ENCODE measurements at places on chromosomes 5 and 9. TPM values are rescaled to one million over a fixed set of nuclear protein-coding genes. Genes with fewer than 3 reads are reported as not detected.

- no peaks in the 10 kb centered on the region for H3K27me3 ChIP-seq
- peaks cover 8% of the 10 kb centered on the region for H3K4me1 ChIP-seq
- no peak overlapping the region for H3K27ac ChIP-seq
These were observed 427.8 kb downstream of the KDM4C start for GRCh38 chr9:7185612-7186011.

DNA sequence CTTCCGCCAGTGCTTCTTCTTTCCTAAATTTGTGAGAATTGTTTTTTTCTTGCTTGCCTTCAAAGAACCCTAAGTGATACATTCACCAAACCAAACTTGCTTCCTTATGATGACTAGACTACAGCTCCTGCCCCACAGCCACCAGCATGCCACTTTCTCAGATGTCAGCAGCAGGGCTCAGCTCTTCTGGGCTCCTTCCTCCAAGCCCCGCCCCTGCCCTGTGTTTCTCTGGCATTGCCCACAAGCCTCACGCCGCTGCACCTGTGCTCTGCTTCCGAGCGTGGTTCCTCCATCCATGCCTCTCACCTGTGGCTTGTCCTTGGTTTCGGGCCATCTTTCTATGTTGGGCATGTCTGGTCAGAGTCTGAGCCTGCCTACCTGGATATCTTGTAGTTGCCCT is 10.6 kb downstream of the UNC5A start:
- no peaks in the 10 kb centered on the region for H3K4me1 ChIP-seq
- H3K27me3 ChIP-seq: peaks cover 21% of the 10 kb centered on the region
- no peaks in the 10 kb centered on the region for H3K36me3 ChIP-seq

DNA sequence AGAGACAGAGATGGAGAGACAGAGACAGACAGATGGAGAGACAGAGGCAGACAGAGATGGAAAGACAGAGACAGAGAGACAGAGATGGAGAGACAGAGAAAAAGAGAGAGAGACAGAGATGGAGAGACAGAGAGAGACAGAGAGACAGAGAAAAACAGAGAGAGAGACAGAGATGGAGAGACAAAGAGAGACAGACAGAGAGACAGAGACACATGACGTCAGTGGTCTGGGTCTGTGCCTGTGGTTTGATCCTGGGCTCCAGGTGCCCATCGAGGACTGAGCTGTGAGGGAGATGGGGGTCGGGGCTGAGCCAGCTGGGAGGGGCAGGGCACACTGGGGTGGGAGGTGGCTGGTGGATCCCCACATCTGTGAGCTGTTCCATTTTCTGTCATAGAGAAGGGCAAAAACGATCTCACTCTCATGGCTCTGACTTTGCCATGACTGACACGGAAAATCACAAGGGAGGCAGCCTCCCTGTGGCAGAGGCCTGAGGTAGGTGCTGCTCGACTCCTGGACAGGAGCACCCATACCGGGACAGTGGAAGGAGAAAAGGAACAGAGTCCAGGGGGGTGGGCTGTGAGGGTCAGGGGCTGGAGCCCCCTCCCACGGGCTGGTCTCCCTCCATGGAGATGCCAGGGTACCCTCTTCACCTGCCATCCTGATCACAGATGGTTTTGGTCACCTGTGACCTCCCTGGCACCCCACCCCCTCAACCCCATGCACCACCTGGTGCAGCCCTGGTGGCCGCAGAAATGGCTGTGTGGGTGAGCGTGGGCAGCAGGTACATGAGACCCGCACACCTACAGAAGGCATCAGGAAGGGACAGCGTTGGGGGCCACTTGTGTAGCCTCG is 28.8 kb downstream of the GLT6D1 start:
- no peak overlapping the region for H3K27ac ChIP-seq
- H3K36me3 ChIP-seq: no peaks in the 10 kb centered on the region
- DNase-seq: no peak
- H3K4me3 ChIP-seq: no peak overlapping the region
- no peaks in the 10 kb centered on the region for H3K4me1 ChIP-seq
- H3K27me3 ChIP-seq: no peaks in the 10 kb centered on the region

DNA sequence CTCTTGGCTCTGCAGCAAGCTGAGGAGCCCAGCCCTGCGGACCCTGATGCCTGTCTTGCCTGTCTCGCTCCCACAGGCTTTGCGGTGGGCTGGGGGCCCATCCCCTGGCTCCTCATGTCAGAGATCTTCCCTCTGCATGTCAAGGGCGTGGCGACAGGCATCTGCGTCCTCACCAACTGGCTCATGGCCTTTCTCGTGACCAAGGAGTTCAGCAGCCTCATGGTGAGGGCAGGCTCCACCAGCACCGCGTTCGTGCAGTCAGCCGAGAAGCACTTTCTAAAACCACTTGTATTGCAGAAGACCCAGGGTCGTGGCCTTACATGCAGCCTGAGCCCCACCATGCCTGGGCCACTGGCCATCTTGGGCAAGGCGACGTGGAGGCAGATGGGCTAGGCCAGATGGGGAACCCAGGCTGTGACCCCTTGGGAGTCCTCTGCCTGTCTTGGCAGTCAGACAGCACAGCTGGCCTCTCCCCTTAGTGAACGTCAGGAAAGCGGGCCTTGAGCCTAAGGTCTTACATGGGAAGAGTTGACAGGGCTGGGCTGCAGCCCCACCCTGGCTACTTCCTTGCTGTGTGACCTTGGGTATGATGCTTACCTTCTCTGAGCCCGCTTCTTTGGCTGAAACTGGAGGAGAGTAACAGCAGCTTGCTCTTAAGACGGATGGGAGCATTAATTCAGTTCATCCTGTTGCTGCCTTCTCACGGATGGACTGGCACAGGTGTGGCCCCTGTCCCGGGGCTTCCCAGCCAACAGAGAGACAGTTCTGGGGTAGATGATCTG is 8.6 kb downstream of the SLC2A8 start:
- H3K27ac ChIP-seq: no peak overlapping the region
- no peak for DNase-seq
- no peaks in the 10 kb centered on the region for H3K27me3 ChIP-seq
- H3K4me1 ChIP-seq: no peaks in the 10 kb centered on the region
- H3K36me3 ChIP-seq: peaks cover 3% of the 10 kb centered on the region

- no peaks in the 10 kb centered on the region for H3K4me1 ChIP-seq
- no peak for DNase-seq
- no peak overlapping the region for H3K4me3 ChIP-seq
- no peaks in the 10 kb centered on the region for H3K27me3 ChIP-seq
These were observed 232.0 kb downstream of the IRX1 start for GRCh38 chr5:3827624-3828023.

Gene S1PR3
- total RNA-seq: 18.9 TPM

DNA sequence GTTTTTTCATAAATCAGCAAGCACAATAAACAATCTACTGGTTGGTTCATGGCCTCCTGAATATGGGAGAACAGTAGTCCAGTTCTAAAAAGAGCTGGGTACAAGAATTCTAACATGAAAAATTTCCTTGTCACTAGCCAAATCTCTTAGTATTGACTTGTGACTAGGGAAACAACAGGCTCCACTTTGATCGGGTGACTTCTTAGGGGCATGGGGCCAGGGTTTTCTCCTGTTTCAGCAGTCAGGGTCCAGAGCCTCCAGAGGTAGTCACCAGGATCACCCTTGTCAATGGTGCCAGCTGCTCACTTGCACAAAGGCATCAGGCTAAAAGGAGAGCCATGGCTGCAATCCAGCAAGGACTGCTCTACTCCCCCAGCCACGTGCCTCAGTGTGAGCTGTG is 38.1 kb downstream of the LPAR1 start:
- H3K4me3 ChIP-seq: no peak overlapping the region
- H3K27me3 ChIP-seq: no peaks in the 10 kb centered on the region
- no peak overlapping the region for H3K27ac ChIP-seq
- H3K36me3 ChIP-seq: no peaks in the 10 kb centered on the region

- peak; percentile 30 for DNase-seq
- H3K27me3 ChIP-seq: no peaks in the 10 kb centered on the region
- no peak overlapping the region for H3K27ac ChIP-seq
- H3K36me3 ChIP-seq: no peaks in the 10 kb centered on the region
These were observed 30.9 kb downstream of the CEMIP2 start for GRCh38 chr9:71737455-71737854.

Gene FOXI1
- not detected for total RNA-seq

- peaks cover under 1% of the 10 kb centered on the region for H3K4me1 ChIP-seq
- H3K27me3 ChIP-seq: no peaks in the 10 kb centered on the region
- H3K27ac ChIP-seq: no peak overlapping the region
- no peaks in the 10 kb centered on the region for H3K36me3 ChIP-seq
- H3K4me3 ChIP-seq: no peak overlapping the region
- peak; percentile 16 for DNase-seq
These were observed 6.7 kb upstream of the FYB1 start for GRCh38 chr5:39226100-39226451.

GRCh38 chr5:4294878-4295277 is 699.2 kb downstream of the IRX1 start:
- H3K27ac ChIP-seq: no peak overlapping the region
- DNase-seq: no peak

Gene INSL4
- not detected for total RNA-seq

GRCh38 chr5:26868504-26868903 is 169.9 kb downstream of the CDH9 start:
- no peak overlapping the region for H3K4me3 ChIP-seq
- no peak for DNase-seq
- no peaks in the 10 kb centered on the region for H3K4me1 ChIP-seq
- H3K36me3 ChIP-seq: no peaks in the 10 kb centered on the region
- H3K27me3 ChIP-seq: no peaks in the 10 kb centered on the region

DNA sequence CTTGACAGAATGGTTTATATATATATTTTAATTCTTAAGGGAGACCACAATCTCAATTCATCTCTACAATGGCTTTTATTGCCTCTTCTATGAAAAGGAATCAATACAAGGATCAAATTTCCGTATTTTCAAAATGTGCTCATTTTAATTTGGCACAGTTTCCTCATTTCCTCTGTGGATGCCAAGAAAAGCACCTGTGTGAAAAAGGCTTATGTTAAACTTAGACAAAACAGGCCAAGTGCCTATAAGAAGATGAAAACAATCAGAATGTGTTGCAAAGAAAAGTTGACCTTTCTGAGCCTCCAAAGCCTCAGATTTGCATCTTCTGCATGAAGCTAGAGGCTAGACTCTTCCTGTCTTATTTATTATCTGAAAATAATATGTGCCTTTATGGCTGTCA is 173.7 kb upstream of the SLC12A2 start:
- peak; percentile 78 for DNase-seq
- no peak overlapping the region for H3K4me3 ChIP-seq
- no peaks in the 10 kb centered on the region for H3K36me3 ChIP-seq
- no peak overlapping the region for H3K27ac ChIP-seq
- H3K27me3 ChIP-seq: no peaks in the 10 kb centered on the region

Gene STKLD1
- total RNA-seq: 0.77 TPM

DNA sequence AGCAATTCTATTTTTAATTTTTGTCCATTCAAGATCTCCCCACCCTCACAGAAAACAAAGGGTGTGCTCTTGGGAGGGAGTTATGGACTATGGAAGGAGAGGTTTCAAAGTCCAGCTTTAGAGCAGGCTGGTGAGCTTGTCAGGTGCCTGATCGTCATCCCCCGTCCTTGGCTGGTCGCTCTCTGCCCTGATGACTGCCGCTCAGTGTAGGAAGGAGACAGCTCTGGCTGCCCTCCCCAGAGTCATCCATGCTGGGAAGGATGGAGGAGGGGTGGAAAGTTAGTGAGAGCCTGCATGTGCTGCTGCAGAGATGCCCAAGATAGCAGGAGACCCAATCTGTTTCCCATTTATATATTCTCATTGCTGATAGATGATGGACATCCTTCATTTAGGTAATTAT is 96.6 kb downstream of the NLN start:
- H3K4me3 ChIP-seq: no peak overlapping the region
- H3K36me3 ChIP-seq: peaks cover 3% of the 10 kb centered on the region
- H3K27me3 ChIP-seq: no peaks in the 10 kb centered on the region
- no peak overlapping the region for H3K27ac ChIP-seq
- no peaks in the 10 kb centered on the region for H3K4me1 ChIP-seq

Gene WDR31
- 0.62 TPM for total RNA-seq

DNA sequence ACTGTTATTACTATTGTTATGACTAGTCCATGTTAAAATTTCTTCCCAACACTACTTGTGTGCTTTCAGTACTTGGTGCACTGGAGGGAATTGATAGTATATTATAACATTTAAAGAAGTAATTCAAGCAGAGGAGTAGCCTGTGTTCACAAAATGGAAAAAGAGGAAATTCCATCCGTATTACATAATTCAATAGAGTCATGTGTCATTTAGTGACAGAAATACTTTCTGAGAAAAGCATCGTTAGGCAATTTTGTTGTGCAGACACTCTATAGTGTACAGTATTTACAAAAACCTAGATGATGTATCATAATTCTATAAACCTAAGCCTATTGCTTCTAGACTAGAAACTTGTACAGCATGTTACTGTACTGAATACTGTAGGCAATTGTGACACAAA is 78.3 kb upstream of the PCSK5 start:
- no peaks in the 10 kb centered on the region for H3K27me3 ChIP-seq
- H3K27ac ChIP-seq: no peak overlapping the region
- no peaks in the 10 kb centered on the region for H3K36me3 ChIP-seq
- peak; percentile 14 for DNase-seq
- no peak overlapping the region for H3K4me3 ChIP-seq

Gene FGD3
- total RNA-seq: not detected

DNA sequence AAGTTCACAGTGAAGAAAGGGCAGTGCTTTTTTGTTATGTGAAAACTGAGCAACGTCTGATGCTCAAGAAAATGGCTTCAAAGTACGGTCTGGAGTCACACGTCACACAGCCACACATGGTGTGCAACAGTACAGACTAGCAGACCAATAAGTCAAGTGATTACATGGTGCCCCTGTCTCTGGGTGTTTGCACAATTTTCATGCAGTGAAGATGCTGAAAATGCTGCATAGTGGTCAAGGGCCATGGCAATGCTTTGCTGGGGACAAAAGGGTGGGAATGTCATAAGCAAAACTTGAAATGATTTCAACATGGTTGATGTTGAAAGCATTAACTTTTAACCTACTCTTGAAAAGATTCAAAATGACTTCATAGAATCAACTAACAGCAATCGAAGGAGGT is 231.2 kb downstream of the EBF1 start:
- no peak overlapping the region for H3K4me3 ChIP-seq
- H3K36me3 ChIP-seq: no peaks in the 10 kb centered on the region
- no peak overlapping the region for H3K27ac ChIP-seq
- H3K4me1 ChIP-seq: no peaks in the 10 kb centered on the region

DNA sequence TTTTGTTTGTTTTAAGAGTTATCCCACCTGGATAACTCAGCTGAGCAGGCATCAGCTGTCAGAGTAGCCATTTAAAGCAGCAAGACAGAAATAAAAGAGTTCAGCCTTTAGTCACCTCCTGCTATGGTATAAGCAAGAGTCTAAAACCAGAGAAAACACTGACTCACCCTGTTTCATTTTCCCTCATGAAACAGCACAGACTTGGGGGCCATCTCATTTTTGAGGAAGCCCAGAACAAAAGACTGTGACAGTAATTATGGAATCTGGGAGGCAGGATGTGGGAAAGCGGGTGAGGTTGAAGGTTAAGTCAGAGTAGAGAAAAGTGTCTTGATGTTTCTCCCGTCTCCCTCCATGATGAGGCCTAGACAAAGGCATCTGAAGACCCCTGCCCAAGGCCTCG is 90.2 kb upstream of the FAM174A start:
- H3K27me3 ChIP-seq: no peaks in the 10 kb centered on the region
- no peak overlapping the region for H3K4me3 ChIP-seq
- H3K36me3 ChIP-seq: no peaks in the 10 kb centered on the region
- no peak overlapping the region for H3K27ac ChIP-seq
- no peaks in the 10 kb centered on the region for H3K4me1 ChIP-seq
- no peak for DNase-seq
